Non-pigmented ciliary epithelial cell (primary cell): ENCODE measurements at places on chromosomes 2 and 18.

DNA sequence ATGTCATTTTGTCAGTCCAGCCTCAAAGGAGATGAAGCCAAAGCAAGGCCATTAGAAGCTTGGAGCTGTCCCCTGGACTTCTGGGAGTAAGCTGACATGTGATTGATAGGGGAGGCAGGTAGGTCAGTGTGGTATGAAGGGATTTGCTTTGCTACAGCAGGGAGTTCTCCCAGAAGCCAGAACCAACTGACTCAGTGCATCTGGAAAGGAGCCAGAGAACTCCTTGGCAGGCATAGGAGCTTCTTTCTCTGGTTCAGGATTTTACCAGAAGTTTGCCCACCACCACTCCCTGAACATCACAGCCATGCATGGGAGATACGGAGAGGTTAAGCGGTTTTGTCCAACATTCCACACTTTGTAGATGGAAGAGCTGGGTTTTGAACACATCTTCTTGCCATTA lies 24.5 kb upstream of the KCNE4 start:
- no peak for DNase-seq

GRCh38 chr2:210635257-210635656 lies 78.9 kb downstream of the CPS1 start:
- DNase-seq = no peak

DNA sequence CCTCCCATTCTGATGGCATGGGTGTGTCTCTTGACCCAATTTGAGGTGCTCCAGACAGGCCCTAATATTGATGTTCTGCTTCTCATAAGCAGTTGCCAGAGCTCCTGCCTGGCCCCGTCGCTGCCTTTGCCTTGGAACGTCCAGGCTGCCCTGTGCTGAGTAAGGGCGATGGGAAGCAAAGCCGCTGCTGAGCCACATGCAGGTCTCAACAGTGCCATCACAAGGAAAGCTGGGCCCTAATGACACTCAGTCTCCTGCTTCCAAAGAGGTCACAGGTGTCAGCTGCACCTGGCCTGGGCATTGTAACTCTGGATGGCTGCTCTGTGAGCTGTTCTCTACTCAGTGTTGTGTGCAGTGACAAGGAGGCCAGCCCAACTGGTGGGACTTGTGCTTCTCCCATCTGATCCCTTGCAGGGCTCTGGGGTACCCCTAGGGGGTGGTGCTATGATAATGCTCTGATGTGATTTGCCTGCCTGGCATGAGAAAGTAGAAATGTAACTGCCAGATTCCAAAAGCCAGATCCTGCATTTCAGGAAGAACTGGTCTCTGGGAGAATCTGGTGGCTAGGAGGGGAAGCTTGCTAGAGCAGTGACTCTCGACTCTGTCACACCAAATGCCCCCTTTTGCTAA lies 8.7 kb downstream of the TTC39C start:
- DNase-seq = no peak

GRCh38 chr2:104340879-104341828 lies 512.8 kb upstream of the POU3F3 start:
- DNase-seq = no peak

- no peak for DNase-seq
These were observed 349.4 kb upstream of the SPRED2 start for GRCh38 chr2:65781756-65782155.

DNA sequence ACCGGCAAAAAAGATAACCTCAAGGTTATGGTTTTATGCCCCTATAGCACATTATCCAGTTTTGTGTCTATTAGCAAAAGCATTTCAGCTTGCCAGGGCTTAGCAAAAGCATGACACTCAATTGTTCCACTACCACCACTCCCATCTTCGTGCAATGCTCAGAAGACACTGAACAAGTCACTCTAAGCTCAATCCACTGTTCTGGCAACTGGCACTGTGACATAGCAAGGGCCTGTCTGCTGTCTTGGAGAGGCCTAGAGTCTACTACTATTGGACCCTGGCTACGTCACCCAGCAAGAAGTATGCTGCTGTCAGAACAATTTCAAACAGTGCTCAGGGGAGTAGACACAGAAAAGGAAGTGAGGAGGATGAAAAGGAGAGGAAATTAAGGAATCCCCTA lies 103.5 kb upstream of the PPP1CB start:
- DNase-seq = no peak

GRCh38 chr18:46343456-46343855 lies 239.3 kb downstream of the HAUS1 start:
- DNase-seq = no peak

DNA sequence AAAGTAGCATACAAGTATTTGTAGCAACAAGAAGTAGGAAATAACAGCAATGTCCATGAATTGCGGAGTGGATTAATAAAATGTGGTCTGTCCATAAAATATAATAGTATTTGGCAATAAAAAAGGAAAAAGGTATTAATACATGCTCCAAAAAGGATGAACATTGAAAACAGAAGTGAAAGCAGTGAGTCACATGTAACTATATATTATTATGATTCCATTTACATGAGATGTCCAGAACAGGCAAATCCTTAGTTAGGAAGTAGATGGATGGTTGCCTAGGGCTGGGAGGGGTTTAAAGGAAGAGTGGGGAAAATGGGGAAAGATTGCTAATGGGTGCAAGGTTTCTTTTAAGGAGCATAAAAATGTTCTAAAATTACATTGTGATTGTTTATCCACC lies 44.5 kb downstream of the CCDC74A start:
- DNase-seq = no peak

DNA sequence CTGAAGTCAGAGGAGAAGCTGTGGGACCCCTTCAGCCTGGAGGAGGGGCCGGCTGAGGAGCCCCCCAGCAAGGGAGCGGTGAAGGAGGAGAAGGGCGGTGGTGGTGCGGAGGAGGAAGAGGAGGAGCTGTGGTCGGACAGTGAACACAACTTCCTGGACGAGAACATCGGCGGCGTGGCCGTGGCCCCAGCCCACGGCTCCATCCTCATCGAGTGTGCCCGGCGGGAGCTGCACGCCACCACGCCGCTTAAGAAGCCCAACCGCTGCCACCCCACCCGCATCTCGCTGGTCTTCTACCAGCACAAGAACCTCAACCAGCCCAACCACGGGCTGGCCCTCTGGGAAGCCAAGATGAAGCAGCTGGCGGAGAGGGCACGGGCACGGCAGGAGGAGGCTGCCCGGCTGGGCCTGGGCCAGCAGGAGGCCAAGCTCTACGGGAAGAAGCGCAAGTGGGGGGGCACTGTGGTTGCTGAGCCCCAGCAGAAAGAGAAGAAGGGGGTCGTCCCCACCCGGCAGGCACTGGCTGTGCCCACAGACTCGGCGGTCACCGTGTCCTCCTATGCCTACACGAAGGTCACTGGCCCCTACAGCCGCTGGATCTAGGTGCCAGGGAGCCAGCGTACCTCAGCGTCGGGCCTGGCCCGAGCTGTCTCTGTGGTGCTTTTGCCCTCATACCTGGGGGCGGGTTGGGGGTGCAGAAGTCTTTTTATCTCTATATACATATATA lies 46.0 kb downstream of the BOLA3 start:
- no peak for DNase-seq

DNA sequence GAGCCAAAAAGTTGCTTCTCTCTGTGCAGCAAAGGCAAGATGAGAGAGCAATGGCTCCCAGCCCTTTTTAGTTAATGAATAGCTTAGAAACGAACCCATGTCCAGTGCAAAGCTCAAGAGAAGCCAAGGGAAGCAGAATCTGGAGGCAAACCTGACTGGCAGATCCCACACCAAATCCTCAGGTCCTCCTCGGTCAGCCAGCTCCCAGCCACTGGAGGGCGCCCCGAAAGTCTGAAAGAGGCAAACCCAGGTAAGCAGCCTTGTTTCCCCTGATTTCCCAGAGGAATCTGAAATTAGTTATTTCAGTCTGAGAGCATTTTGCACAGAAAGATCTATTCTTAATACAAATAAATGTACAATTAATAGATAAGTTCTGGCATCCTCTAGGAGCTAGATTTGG lies 71.3 kb upstream of the PID1 start:
- no peak for DNase-seq
